ENCODE measurements at places on chromosomes 1 and 21.

DNA sequence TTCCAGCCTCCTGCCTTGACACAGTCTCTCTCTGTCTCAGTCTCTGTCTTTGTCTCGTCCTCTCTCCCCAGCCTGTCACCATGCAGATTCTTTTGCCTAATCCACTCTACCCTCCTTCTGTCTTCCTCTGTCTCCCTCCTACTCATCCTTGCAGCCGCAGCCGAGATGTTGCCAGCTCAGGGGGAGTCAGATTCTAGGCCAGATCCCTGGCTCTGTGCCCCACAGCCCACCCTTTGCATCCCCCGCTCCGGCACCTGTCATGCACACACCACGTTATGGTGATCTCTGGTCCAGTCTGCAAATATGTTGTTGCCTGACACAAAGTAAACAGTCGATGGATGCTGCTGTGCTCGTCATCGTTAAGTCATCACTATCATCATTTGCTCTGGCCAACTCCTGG lies 35.5 kb upstream of the IGSF21 start:
- DNase-seq = no peak

- DNase-seq = no peak
These were observed 328.9 kb downstream of the NUF2 start for GRCh38 chr1:163650624-163651023.

GRCh38 chr1:230568008-230568407 lies 74.3 kb upstream of the COG2 start:
- no peak for DNase-seq

DNA sequence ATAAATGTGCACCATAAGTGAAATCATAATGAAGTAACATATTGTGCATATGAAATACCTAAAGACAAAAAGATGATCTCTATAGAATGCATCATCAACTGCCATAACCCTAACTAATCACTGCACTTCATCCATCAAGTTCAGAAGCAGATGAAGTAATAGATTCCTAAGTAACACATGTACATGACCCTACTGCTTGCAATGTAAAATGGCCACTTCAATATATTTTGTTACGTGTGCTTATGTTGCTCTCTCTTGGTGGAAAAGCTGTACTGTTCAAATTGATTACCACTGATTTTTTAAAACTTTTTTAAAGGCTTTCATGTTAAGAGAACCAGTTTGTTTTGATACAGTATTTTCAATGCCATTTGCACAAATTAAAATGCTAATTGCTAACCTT lies 141.8 kb downstream of the TTLL7 start:
- no peak for DNase-seq

DNA sequence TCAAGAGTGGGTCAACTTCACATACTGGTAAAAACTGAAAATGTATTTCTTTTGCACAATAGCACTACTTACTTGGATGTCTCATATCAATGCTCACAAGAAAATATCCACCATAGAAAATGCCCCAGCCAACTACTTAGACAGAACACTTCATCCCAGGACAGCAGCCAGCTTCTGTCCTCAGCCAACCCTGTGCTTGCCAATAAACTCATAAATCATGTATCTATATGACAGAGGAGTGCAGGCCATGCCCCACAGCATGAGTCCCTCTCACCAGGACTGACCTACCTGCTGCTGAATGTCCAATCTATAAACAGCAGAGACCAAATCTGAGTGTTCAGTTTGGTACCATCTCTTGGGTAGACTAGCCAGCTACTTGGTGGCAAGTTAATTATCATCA lies 179.3 kb downstream of the OMA1 start:
- no peak for DNase-seq

DNA sequence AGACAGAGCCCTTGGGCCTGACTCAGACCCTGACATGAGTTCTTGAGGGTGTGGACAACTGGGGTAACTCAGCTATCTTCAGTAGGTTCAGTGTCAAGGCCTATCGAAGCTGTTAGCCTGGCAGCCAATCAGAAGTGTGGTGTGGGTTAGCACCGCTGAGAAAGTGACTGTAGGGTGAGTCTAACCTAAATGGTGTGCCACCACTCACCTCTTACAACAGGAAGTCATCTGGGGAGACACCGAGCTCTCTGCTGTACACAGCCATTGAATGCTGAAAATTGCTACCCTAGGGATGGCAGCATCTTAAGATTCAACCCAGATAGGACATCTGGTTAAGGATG lies 44.6 kb downstream of the RASSF5 start:
- DNase-seq = no peak

GRCh38 chr1:53890522-53890941 lies 935 bp upstream of the YIPF1 start:
- no peak for DNase-seq
